Panc1 (cell line): ENCODE measurements at places on chromosomes 7 and 10.

- no peak for DNase-seq
Measured at GRCh38 chr10:101452176-101452575, 98.2 kb downstream of the BTRC start.

DNA sequence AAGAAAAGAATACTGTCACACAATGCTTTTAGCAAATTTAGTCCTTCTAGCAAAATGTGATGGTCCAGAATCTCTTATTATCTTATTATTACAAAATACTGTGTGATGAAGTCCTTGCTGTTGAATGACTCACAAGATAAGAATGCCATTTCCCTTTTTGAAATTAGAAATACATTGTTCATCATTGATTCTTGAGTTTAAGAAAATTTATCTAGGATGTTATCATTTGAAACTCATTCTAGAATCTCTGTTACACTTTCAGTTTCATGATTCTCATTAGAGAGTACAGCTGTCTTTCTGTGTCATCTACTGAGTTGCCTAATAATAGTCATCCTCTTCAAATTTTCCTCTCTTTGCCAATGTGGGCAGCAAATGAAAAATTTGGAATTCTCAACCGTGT lies 9.6 kb downstream of the ZKSCAN5 start:
- no peak for DNase-seq

GRCh38 chr10:4240608-4241197 lies 455.7 kb upstream of the KLF6 start:
- peak; percentile 33 for DNase-seq

- no peak for DNase-seq
Measured at GRCh38 chr10:88194961-88195367, 331.5 kb downstream of the PTEN start.

GRCh38 chr10:48332166-48332870 lies 25.8 kb downstream of the MAPK8 start:
- DNase-seq: no peak

GRCh38 chr7:95581467-95581866 lies 14.8 kb downstream of the PDK4 start:
- DNase-seq: no peak

- DNase-seq: no peak
Measured at GRCh38 chr7:149559711-149560110, 62.1 kb upstream of the ZNF746 start.

DNA sequence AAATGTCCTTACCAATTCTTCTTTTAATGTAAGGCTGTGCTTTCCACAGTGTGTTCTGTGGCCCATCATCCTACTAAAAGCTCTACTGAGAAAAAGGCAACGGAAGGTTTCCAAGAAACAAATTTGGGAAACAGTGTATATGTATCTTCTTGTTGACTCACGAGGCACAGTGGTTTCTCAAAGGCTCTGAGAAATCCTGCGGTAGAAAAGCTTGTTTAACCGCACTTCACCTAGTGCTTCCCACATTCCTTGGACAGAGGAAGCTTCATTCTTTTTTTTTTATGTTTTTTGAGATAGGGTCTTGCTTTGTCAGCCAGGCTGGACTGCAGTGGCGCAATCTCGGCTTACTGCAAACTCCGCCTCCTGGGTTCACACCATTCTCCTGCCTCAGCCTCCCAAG lies 84.5 kb downstream of the TACC2 start:
- DNase-seq: no peak

GRCh38 chr7:1854866-1855724 lies 185.0 kb downstream of the ELFN1 start:
- DNase-seq: no peak

DNA sequence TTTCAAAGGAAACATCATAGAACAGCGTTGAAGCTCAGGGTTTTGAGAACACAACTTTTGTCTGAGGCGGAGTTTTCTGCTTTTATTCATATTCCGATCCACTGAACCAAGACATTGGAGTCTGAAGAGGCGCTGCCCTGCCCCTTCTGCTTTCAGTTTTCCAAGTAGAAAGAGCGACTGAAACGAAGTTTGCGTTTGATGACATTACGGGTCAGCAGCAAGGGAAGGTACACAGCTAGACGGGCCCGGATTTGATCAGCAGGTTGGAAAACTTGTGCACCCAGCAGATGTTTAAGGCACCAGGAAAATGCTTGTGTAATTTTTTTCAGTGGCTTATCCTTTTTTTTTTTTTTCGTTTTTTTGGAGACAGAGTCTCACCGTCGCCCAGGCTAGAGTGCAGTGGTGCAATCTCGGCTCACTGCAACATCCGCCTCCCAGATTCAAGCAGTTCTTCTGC lies 720 bp downstream of the SUN1 start:
- DNase-seq: no peak

DNA sequence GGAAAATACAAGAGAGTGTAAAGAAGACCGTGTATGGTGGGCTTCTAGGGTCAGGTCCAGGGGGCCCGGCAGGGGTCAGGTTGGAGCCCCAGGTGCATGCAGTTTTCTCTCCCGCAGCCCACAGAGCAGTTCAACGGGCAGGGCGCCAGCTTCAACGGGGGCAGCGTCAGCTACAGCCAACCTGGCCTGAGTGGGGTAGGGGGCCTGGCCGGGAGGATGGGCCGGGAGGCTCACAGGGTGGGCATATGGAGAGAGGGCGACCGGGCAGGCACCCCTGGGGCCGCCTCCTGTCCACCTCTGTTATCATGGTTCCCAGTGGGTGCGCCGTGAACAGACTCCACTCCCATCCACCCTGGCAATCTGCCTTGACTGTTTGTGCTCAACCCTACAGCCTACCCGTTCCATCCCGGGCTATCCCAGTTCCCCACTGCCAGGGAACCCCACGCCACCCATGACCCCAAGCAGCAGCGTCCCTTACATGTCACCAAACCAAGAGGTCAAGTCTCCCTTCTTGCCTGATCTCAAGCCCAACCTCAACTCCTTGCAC lies 11.5 kb downstream of the ZMIZ2 start:
- DNase-seq: no peak

GRCh38 chr10:70053841-70054288 lies 1.2 kb downstream of the MACROH2A2 start:
- no peak for DNase-seq

- no peak for DNase-seq
Measured at GRCh38 chr7:103336761-103337160, 7.8 kb downstream of the DNAJC2 start.

DNA sequence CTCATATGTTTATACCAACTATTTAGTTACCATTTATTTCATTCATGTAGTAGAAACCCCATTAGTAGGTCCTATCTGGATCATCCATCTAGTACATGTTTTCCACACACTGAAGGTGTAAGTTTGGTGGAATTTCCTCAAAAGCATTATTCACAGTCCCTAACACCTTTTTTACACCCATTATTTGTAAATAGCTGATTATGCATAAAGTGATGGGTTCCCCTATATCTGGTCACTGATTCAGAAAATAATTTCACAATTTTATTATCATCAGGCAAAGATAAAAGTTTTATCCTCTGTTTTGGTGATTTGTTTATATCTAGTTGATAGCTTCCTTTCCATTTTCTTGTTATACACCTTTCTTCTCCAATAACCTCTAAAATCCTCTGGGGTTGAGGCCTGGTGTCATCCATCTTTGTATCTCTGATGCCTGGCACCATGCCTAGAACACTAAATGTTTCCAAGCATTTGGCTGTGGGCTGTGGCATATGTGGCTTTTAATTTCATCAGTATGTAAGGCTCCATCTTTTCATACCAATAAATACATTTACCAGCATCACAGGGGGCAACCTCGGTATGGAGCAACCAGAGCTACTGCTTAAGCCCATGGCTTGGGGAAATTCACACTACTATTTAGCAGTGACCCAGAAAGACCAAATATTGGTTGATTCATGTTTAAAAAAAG lies 1089.5 kb upstream of the LRRN3 start:
- no peak for DNase-seq

DNA sequence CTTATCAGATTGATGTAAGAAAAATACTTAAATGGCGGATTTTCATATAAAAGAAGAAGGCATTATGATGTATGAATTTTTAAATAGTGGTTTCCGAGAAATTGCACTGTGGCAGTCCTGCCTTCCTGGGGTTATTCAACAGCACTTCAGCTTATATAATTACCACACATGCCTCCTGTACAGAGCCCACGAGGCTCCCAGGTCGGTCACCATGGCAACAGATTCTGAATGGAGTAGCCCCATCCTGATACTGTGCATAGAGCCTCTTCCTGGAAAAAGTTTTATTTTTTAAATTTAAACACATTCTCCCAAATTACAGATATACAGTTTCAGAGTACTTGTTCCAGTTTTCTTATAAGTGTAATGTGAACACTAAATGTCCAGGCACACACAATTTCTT lies 15.9 kb upstream of the ASB4 start:
- no peak for DNase-seq

GRCh38 chr10:34655286-34656170 lies 159.6 kb downstream of the PARD3 start:
- peak; percentile 56 for DNase-seq

GRCh38 chr7:155750255-155751125 lies 61.8 kb downstream of the SHH start:
- no peak for DNase-seq

DNA sequence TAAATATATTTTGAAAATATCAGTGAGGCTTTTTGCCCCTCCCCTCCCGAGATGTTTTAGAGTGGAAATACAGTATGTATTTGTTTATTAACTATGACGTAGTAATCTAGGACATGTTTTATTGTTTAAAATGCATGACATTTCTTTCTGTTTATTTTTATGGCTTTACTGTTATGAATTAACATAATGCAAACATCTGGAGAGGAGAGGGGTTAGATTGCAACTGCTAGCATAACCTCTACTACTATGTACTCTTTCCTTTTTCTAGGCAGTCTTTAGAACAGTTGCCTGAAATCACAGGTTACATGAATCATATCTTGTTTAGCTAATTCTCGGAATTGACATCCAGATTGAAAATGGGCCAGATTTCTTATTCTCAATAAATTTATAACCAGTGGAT lies 7.4 kb downstream of the BTAF1 start:
- DNase-seq: no peak
